ENCODE measurements at places on chromosomes 5 and 9. TPM values are rescaled to one million over a fixed set of nuclear protein-coding genes. Genes with fewer than 3 reads are reported as not detected.

GRCh38 chr9:7325995-7326394, 473.6 kb downstream of the DMAC1 start:
- no peak overlapping the region for H3K27ac ChIP-seq
- no peak for DNase-seq
- H3K4me3 ChIP-seq: no peak overlapping the region
- no peaks in the 10 kb centered on the region for H3K27me3 ChIP-seq
- H3K36me3 ChIP-seq: no peaks in the 10 kb centered on the region
- H3K4me1 ChIP-seq: no peaks in the 10 kb centered on the region

- H3K27ac ChIP-seq: no peak overlapping the region
- no peaks in the 10 kb centered on the region for H3K27me3 ChIP-seq
- H3K4me3 ChIP-seq: no peak overlapping the region
- DNase-seq: no peak
- H3K4me1 ChIP-seq: peaks cover 43% of the 10 kb centered on the region
These were observed 16.7 kb downstream of the P4HA2 start for GRCh38 chr5:132210944-132211343.

DNA sequence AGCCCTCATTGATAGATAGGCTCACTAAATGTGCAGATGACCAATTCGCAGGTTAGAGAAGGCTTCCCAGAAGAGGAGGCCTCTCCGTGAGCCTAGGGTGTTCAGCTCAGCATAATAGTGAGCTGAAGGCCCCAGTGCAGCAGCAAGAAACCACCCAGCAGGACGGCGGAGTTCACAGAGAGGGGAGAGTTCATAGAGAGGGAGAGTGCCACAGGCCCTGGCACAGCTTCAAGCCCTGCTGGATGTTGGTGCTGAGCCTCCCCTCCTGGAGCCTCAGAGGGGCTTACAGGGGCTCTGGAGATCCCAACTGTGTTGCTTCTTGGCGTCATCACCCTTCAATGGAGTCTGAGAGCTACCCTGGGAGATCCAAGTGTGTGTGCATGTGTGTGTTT, 2.1 kb downstream of the SLC22A5 start:
- H3K36me3 ChIP-seq: no peaks in the 10 kb centered on the region
- no peak for DNase-seq
- peak overlapping the region; percentile 71 for H3K27ac ChIP-seq

DNA sequence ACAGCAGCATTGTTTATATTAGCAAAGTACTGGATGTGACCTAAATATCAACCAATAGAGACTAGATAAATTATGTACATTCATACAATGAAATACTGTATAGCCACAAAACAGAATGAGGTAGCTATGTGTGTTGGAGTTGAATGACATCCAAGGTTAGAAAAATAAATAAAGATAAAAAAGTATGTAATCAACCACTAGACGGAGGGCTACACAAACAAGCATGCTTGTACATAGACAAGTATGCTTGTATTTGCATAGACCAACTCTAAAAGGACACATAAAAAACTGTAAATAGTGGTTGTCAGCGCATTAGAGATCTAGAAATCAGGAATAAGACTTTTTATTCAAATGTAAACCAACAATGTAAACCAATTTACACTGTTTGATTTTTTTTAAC, 3.0 kb downstream of the FEM1C start:
- no peaks in the 10 kb centered on the region for H3K27me3 ChIP-seq
- no peak for DNase-seq
- H3K27ac ChIP-seq: peak overlapping the region; percentile 99
- peaks cover 16% of the 10 kb centered on the region for H3K4me1 ChIP-seq
- peak overlapping the region; percentile 1 for H3K4me3 ChIP-seq

- no peak for DNase-seq
- no peaks in the 10 kb centered on the region for H3K36me3 ChIP-seq
- H3K4me3 ChIP-seq: no peak overlapping the region
- no peak overlapping the region for H3K27ac ChIP-seq
- no peaks in the 10 kb centered on the region for H3K4me1 ChIP-seq
These were observed 275.2 kb upstream of the IRX1 start for GRCh38 chr5:3320317-3320875.

DNA sequence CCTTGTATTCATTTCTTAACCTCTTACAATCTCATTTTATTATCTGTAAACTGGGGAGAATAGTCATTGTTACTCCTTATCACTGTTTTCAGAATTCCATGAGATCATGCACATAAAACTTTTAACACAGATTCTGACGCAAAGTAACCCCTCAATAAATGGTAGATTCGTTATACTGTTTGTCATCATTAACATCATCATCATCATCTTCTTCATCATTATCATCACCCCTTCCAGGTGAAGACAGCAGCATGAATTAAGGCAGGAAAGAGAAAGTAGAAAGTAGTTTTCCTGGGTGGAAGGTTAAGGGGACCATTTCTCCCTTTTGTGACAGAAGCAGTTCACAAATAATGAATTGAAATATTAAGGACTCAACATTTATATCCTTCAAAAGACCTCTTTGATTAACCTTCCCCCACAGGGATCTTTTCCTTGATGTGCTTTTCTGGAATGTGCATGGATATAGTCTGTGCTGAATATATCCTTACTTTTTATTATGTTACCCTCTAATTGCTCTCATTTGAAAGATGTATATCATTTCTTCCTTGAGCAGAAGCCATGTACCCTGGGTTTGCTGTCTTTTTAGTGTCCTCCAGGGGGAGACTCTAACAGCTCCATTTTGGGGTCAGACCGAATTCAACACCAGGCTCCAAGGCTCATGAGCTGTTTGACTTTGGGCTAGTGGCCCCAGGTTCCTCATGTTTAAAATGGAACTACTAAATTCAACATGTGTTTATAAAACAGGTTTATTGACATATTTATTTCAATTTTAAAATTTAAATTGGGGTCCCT, 1029.9 kb upstream of the WWC1 start:
- no peak for DNase-seq
- no peaks in the 10 kb centered on the region for H3K36me3 ChIP-seq
- no peak overlapping the region for H3K4me3 ChIP-seq
- no peaks in the 10 kb centered on the region for H3K27me3 ChIP-seq

DNA sequence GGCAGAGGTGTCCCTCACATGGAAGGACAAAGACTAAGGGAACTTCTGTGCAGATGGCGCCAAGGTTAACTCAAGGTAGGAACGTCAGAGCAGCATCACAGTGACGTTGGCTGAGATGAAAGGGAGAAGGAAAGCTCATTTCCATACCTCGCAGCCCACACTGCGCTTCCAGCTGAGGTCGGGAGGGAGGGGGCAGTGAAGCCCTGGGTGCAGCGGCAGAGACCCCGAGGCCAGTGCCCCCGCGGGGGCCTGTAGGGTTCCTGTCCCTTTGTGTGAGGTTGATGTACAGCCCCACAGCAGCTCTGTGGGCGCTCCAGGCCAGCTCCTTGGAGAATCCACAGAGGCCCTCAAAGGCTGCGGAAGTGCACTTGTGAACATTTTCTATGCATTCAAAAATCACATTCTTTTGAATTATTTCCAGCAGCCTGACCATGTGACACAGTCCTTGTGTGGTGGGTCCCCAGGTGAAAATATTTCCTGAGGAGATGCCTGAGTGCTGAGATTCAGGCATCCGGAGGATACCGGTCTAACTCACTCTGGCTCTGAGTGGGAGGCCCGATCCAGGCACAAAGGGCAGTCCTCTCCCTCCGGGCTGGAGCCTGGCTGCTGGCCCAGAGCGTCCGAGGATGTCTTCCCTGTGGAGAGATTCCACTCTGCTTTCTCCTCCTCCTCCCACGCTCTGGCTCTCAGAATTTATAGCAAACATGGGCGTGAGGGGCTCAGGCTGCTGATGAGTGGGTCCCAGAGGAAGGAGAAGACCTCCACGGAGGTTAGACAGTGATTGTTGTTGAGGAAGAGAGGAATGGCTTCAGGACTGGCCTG, 150.7 kb downstream of the ICE1 start:
- H3K27ac ChIP-seq: no peak overlapping the region
- no peak for DNase-seq
- no peaks in the 10 kb centered on the region for H3K4me1 ChIP-seq
- H3K4me3 ChIP-seq: no peak overlapping the region
- H3K36me3 ChIP-seq: no peaks in the 10 kb centered on the region

GRCh38 chr5:80926979-80927656, 33.0 kb upstream of the RASGRF2 start:
- no peak for DNase-seq
- H3K4me3 ChIP-seq: no peak overlapping the region
- H3K4me1 ChIP-seq: no peaks in the 10 kb centered on the region
- H3K27me3 ChIP-seq: no peaks in the 10 kb centered on the region
- H3K27ac ChIP-seq: no peak overlapping the region

- H3K4me3 ChIP-seq: no peak overlapping the region
- DNase-seq: no peak
- H3K27ac ChIP-seq: no peak overlapping the region
- H3K4me1 ChIP-seq: peaks cover 8% of the 10 kb centered on the region
- H3K36me3 ChIP-seq: no peaks in the 10 kb centered on the region
These were observed 125.9 kb upstream of the MYO10 start for GRCh38 chr5:17061973-17062470.

DNA sequence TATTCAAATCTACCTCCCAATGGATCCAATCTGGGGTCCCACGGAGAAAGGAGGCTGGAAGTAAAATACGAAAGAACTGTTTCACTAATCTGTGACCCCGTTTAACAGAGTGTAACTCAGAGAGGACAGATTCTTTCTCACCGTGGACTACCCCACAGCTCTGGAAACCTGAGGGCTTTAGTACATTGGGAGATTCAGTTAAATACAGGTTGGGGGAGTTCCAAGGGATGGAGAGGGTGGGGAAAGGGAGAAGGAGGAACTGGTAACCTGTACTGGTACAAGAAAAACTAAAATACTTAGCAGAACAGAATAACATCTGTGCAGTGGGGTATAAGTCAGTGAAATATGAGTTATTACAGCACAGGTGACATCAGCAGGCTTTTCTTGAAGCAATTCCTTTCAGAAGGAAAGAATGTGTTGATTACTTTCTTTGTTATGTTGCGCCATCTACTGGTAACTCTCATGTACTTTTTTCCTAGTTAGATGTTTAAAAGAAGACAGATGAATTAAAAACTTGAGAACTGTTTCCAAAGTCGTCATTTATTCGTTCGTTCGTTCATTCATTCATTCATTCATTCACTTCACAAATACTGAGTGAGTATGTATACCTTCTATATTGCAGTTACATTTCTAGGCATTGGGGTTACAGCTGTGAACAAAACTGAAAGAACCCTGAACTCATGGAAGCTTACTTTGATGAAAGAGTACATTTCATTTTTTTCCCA, 30.0 kb upstream of the STOM start:
- H3K4me3 ChIP-seq: no peak overlapping the region
- no peaks in the 10 kb centered on the region for H3K36me3 ChIP-seq
- DNase-seq: no peak
- H3K4me1 ChIP-seq: no peaks in the 10 kb centered on the region

GRCh38 chr5:6872441-6873160, 159.4 kb downstream of the TENT4A start:
- peaks cover 3% of the 10 kb centered on the region for H3K4me1 ChIP-seq
- H3K36me3 ChIP-seq: no peaks in the 10 kb centered on the region
- H3K27me3 ChIP-seq: no peaks in the 10 kb centered on the region
- H3K4me3 ChIP-seq: no peak overlapping the region

DNA sequence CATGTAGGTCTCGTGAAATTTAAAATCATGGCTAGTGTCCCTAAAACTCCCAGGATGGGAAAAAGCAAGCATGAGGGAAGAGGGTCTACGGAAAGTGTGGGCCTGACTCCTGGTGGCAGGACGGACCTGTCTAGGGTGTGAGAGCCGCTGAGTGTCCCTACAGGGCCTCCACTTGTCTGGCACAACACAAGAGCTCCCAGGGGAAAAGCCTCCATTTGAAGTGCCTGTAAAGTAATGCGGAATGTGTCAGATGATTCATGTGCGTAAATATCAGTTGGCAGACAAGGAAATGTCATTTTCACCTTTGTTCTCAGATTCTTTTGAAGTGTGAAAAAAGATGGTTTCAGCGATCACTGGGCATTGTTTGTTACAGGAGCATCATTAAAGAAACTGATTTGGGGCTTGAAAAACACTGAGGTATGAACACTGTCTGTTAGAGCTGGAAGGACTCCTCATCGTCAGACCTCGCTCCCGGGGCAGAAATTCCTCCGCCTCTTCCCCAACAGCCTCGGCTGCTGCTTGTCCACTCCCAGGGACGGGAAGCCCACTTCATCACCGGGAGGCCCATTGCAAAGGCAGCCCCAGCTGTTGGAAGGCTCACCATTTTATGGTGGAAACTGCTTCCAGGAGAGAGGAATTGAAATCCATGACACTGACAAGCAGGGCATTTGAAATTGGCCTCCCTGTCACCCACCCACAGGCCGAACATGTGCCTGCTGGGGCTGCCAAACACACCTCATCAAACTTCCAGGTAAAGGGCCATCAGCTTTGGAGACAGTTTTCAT, 240.8 kb downstream of the FSTL4 start:
- no peak for DNase-seq
- H3K27ac ChIP-seq: no peak overlapping the region

DNA sequence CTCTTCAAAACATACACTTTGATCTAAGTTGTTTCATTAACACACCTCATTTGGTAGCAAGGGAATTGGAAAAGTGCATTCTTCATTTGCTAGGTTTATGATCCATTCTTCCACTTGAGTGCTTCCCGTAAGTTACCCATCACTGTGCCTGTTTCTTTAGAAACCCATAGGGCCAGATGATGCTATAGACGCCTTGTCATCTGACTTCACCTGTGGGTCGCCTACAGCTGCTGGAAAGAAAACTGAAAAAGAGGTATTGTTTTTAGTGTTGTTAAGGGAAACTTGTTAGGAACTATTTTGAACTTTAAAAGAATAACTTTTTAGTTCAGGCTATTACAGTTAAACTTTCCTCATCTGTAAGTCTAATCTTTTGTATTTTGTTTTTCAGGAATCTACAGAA, 66.6 kb downstream of the ERAP1 start:
- H3K36me3 ChIP-seq: no peaks in the 10 kb centered on the region
- no peak for DNase-seq
- no peak overlapping the region for H3K27ac ChIP-seq
- no peaks in the 10 kb centered on the region for H3K27me3 ChIP-seq
- H3K4me3 ChIP-seq: no peak overlapping the region
- no peaks in the 10 kb centered on the region for H3K4me1 ChIP-seq

DNA sequence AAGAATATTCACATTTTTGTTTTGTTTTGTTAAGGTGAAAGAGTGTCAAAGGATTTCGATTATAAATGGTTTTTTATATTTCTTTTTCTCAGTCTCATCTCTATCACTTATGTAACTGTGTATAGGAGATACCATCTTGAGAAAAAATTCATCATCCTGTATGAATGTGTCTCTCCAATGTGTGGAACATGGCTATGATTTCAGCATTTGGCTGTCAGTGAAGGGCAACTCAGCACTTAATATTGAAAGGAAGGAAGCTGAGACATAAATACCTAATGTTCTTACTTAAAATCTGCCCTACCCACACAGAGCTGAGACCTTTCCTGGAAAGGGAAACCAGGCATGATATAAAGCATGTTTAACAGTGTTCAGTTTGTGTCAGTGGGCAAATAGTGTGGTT, 474.2 kb upstream of the RIOK2 start:
- no peaks in the 10 kb centered on the region for H3K27me3 ChIP-seq
- H3K27ac ChIP-seq: no peak overlapping the region
- H3K4me1 ChIP-seq: no peaks in the 10 kb centered on the region
- no peak for DNase-seq

GRCh38 chr9:136634904-136635303, 27.8 kb upstream of the EGFL7 start:
- H3K4me3 ChIP-seq: no peak overlapping the region
- H3K27me3 ChIP-seq: no peaks in the 10 kb centered on the region
- H3K27ac ChIP-seq: no peak overlapping the region
- DNase-seq: no peak
- no peaks in the 10 kb centered on the region for H3K4me1 ChIP-seq

GRM6 gene
- not detected for polyA plus RNA-seq

CCDC192 gene
- not detected for polyA plus RNA-seq

CDC25C gene
- not detected for polyA plus RNA-seq

NME5 gene
- polyA plus RNA-seq: 5.6 TPM

SUSD1 gene
- 2.6 TPM for polyA plus RNA-seq

LECT2 gene
- polyA plus RNA-seq: not detected

ANKRD34B gene
- polyA plus RNA-seq: not detected

NUTM2G gene
- not detected for polyA plus RNA-seq

MLANA gene
- polyA plus RNA-seq: not detected

SLC4A9 gene
- 0.89 TPM for polyA plus RNA-seq

Data from pancreas (tissue), 10 donors.